Omental fat pad (tissue), 4 donors: ENCODE measurements at places on chromosomes 3 and 15. TPM values are rescaled to one million over a fixed set of nuclear protein-coding genes. Genes with fewer than 3 reads are reported as not detected.
A peak's percentile ranks its signal among the peaks of the same experiment; 100 is the strongest.

Gene SLC35G2
- 9.1 TPM for total RNA-seq

Gene CATSPER2
- 3.2 TPM for total RNA-seq

Gene RLBP1
- total RNA-seq = not detected

Gene SGO1
- total RNA-seq = not detected

Gene SPRED1
- total RNA-seq = 74.8 TPM

Gene ISLR
- total RNA-seq = 30.6 TPM

Gene ATP1B3
- 70.8 TPM for total RNA-seq

- no peak for DNase-seq
Measured at GRCh38 chr3:197151580-197151979, 122.0 kb upstream of the MELTF start.

DNA sequence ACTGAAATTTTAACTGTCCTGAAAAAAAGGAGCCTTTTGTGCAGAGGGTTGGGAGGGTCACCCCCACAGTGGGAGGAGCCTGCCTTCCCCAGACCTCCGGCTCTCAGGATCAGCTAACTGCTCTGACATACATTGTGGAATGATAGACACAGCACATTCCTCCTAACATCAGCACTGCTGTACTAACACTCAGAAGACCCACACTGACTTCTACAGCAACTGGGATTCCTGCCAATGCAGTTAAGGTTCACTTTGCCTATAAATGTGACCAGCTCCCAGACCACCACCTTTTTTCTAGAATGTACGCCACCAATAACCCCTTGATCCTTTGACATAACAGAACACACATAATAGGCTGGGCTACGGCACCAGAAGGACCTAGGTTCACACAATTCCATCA, 3.2 kb downstream of the CPEB1 start:
- no peak for DNase-seq

GRCh38 chr3:146052791-146053310, 108.1 kb downstream of the PLOD2 start:
- no peak for DNase-seq

GRCh38 chr3:108554229-108554628, 35.0 kb downstream of the CIP2A start:
- DNase-seq = no peak

DNA sequence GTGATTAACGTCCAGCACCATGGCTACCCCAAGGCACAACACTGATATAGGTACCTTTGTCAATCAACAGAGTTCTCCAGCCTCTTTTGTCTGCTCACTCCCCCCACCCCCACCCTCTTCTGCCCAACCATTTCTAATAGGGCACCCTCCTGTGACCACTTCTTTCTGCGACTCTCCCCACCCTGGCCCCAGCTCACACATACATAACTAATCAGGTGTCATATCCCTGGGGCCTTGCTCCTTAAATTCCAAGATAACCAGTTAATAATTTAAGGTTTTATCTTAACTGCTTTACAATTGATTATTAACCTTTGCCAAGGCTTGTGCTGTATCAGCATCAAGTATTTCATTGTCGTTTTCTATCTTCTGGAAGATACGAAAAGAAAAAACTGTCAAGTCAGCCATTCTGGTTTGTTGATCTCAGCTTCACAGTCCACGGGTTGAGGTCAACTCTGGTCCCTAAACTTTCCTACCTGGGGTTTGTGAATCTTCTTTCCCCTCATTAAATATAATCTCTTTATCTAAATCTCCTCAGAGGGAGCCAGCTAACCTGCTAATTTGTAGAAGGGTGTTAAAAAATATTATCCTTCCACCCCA, 27.3 kb upstream of the SLC28A2 start:
- DNase-seq = no peak

- peak; percentile 43 for DNase-seq
Measured at GRCh38 chr3:153138276-153139210, 23.5 kb upstream of the RAP2B start.

- no peak for DNase-seq
Measured at GRCh38 chr3:175983379-175983778, 1124.2 kb downstream of the NAALADL2 start.

- DNase-seq = no peak
Measured at GRCh38 chr3:170889630-170890029, 18.8 kb downstream of the EIF5A2 start.

GRCh38 chr15:40937762-40938535, 8.8 kb downstream of the DLL4 start:
- no peak for DNase-seq

DNA sequence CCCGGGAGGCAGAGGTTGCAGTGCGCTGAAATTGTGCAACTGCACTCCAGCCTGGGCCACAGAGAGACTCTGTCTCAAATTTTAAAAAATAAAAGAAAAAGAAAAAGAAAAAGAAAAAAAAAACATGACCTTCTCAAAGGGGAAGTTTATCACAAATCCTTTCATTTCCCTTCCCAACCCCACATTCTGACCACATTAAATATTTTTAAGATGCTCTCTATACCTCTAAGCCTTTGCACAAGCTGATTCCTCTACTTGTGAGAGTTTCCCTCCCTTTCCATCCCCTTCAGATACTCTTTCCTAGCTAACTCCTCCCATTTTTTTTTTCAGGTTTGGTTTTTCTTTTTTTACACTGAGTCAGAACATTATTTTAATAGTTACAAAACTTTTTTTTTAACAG, 4.0 kb downstream of the HIGD1A start:
- DNase-seq = no peak

DNA sequence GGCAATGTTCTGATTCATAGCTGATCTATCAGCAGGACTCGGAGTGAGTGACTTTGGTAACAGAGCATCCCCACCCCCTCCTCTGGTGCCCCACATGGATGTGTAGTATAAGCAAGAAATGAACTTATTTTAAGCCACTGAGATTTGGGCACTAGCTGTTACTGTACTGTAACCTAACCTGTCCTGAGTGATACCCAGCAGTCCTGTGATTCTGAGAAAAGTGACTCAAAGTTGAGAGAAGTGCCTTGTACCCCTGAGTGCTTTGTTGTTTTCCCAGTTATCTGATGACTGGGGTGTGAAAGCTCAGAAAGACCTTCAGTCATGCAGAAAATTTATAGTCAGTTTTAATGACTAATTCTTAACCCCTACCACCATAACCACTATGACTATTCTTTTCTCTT, 439.9 kb upstream of the RBMS3 start:
- DNase-seq = no peak

GRCh38 chr15:35618260-35619188, 72.6 kb upstream of the DPH6 start:
- DNase-seq = no peak

- no peak for DNase-seq
Measured at GRCh38 chr3:1079662-1080061, 13.2 kb upstream of the CNTN6 start.

DNA sequence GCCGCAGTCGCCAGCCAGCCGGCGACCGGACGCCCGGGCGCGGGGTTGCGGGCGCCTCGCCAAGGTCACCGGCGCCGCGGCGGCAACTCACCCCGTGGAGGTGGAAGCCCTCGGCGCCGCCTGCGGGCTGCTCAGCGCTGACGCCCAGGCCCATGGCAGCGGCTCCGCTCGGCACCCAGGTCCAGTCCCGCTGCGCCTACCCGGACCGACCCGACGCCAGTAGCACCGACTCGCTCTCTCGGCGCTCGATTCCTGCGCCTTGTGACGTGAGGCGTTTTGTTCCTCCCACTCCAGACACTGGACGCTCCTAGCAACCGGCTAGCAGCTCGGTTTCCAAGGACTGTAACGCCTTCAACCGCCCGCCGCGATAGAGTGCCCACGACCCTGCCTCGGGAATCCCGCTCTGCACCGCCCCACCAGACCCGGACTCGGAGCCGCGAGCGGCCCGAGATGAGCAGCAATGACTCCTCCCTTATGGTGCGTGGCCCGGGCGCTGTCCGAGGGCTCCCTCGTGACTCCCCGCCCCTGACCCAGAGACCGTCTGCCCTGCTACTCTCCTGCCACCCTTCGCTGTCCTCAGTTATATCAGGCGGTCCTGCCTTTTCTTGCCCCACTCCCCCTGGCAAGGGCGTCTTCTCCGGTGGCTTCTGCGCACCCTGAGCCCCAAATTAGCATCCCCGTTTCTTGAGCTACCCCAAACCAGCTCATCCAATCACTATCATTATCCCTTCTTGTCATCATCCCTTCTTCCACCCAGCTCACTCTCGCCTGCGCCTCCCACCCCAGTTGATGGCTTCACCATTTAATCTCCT, at the start of the genes GORASP1 and TTC21A:
TSS of gene GORASP1 (minus strand) at position 240 of the 812 bp plus-strand sequence. CDS start at position 154, 86 bp downstream.
TSS of gene TTC21A (plus strand) at position 293 of the 812 bp plus-strand sequence. CDS start at position 451, 158 bp downstream.
- DNase-seq = peak; percentile 58

GRCh38 chr3:2516762-2517441, 418.2 kb downstream of the CNTN4 start:
- DNase-seq = no peak

DNA sequence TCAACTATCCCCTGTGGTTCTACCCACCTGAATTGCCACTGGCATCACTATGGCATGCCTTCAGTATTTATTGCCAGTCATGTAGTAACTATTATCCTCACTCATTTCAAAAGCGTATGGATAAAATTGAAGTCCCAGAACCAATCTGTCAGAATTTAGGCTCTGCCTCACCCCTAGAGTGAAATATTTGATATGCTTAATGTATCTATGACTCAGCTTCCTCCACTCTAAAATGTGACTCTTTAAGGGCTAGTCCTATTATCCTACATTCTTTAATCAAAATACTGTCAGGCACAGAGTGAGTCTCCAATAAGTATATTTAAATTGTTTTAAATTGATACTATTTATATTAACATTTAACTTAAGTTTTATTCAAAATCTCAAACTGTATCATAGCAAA, 27.6 kb downstream of the ARPP21 start:
- no peak for DNase-seq

GRCh38 chr3:43994657-43995546, 246.8 kb upstream of the TOPAZ1 start:
- no peak for DNase-seq

- DNase-seq = no peak
Measured at GRCh38 chr3:147618691-147619090, 209.5 kb downstream of the ZIC1 start.

- no peak for DNase-seq
Measured at GRCh38 chr15:70088455-70088854, 9.3 kb downstream of the TLE3 start.

DNA sequence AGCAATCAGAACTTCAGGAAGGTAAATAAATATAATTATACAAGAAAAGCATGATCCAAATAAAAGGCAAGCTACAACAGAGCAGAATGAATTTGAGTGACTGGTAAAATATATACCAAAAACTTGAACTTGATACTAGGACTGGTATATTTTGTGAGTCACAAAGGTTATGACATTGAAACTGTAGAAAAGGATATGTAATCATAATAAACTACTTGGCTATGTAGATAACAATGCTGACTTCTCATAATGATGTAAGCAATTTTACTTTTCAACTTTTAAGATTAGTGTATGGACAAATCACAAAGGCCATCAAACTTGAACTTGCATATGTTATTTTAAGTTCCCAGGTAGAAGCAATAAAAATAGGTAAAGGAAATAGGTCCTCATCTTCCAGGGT, 384.5 kb upstream of the NECTIN3 start:
- DNase-seq = no peak

DNA sequence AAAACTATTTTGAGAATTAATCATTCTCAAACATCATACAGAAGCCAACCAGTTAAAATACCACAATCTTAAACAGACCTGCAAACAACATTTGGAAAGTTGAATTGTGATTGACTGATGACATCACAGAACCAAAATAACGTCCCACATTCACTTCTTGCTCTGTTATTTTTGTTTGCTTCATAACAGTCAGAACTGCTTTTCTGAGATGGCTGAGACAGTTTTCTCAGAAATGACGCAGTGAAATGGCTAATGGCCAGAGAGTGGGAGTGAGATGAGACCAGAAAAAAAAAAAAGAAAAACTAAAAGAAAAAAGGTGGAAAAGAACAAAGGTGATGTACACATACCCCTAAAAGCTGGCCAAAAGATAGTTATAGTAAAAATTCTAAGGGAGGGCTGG, 1061.2 kb downstream of the FHIT start:
- DNase-seq = no peak

- no peak for DNase-seq
Measured at GRCh38 chr3:128378631-128379347, 87.9 kb downstream of the DNAJB8 start.

GRCh38 chr3:22960105-22960984, 242.8 kb upstream of the UBE2E2 start:
- no peak for DNase-seq

- no peak for DNase-seq
Measured at GRCh38 chr15:40082195-40082883, 26.3 kb downstream of the BMF start.

DNA sequence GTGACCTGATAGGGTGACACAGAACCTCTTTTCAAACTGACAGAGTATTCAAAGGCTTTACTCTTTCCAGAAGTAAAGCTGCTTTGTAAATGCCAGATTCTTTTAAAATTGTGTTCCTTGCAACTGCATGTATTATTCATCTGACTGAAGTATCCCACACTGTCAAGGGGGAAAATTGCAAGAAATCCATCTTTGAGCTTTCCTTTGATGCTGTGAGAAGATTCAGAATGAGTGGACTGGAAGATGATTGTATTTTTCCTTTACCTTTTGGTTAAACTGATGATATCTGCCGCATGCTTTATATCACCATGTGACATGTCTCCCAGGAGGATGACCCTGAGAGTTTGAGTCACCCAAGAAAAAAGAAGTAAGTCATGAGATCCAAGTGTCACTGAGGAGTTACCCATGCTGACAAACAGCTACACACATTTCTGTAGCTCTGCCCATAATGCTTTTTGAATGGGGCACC, 250.8 kb upstream of the CBLB start:
- DNase-seq = no peak

GRCh38 chr3:42179110-42179725, 86.8 kb downstream of the CCK start:
- no peak for DNase-seq

DNA sequence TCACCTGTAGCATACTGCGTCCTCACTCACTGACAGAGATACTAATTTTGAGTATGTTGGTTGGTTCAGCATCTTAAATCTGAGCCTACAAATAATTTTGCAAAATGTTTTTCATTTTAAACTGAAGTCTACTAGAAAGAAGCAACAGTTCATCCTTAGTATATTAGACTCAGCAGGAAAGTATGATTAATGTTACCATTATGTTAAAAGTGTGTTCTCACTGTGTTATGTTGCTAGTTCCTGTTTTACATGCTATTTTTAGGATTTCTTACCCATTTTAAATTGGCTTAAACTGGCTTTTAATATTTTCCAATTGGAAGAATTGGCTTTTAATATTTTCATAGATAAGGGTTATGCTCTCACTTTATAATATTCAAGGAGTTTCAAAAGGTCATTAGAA, 25.7 kb downstream of the ACKR4 start:
- DNase-seq = no peak

DNA sequence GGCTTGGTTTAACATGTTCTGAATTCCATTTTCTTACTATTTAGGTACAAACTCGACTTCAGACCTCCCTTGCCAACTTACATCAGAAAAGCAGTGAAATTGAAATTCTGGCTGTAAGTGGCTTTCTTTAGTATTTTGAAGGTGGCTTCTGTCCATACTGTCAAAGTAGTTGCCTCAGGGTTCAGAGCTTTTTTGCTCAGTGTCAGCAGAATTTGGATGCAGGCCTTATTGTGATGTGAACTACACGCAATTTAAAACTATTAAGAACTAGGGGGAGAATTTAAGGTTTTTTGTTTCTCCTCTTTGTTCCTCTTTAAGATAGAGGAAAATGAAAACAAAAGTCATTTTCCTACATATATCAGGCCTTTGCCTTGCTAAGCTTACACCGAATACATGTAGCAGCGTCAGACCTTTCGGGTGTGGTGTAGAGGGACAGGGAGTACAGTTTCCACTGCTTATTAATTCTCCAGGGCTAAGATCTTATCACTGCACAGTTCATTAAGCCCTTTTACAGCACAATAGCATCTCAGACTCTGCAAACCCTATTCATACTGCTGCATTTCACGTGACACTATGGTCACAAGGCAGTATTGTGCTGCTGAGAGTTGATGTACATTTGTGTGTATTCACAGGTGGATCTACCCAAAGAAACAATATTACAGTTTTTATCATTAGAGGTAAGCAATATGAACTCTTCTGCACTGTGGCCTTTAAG, 6.7 kb downstream of the SRP14 start:
- no peak for DNase-seq
